ENCODE measurements at places on chromosomes 12 and 14. TPM values are rescaled to one million over a fixed set of nuclear protein-coding genes. Genes with fewer than 3 reads are reported as not detected.

The SIX6 gene
- not detected for total RNA-seq

The PMEL gene
- 1.5 TPM for total RNA-seq

The NR1H4 gene
- not detected for total RNA-seq

The ADSS1 gene
- total RNA-seq, result 2.3 TPM

The DEGS2 gene
- 1.1 TPM for total RNA-seq

Data from activated CD4-positive, alpha-beta memory T cell treated with anti-CD3 and anti-CD28 coated beads for 36 hours (primary cell).